ENCODE measurements at places on chromosomes 7 and 10.

- peak; percentile 17 for DNase-seq
Observed at GRCh38 chr10:72088889-72089575, 681 bp upstream of the SPOCK2 start.

DNA sequence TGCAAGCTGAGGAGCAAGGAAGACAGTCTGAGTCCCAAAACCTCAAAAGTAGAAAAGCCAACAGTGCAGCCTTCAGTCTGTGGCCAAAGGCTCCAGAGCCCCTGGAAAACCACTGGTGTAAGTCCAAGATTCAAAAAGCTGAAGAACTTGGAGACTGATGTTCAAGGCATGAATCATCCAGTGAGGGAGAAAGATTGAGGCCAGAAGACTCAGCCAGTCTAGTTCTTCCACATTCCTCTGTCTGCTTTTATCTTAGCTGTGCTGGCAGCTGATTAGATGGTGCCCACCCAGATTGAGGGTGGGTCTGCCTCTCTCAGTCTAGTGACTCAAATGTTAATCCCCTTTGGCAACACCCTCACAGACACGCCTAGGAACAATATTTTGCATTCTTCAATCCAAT is 20.1 kb upstream of the MDFIC start:
- DNase-seq = no peak

GRCh38 chr7:105531792-105532671 is at the start of gene RINT1:
Gene RINT1 (plus strand): TSS chr7:105532201. CDS start chr7:105532316, 115 bp downstream.
- DNase-seq = peak; percentile 83

DNA sequence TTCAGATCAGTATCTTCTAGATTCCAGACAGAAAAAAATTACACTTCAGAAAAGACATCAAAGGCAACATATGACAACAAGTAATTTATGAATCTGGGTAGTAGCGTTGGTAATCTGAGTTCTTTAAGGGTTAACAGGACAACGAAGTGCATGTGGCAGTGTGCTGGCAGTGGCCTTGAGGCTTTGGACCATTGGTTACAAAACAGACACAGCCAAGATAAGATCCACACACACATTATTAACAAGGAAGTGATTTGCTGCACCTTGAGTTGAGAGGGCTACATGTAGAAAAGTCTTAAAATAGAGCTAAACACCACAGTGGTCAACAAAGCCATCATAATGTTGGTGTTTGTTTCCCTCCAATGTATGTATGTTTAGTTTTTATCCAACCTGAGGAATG is 40.6 kb downstream of the AKR1D1 start:
- DNase-seq = no peak

DNA sequence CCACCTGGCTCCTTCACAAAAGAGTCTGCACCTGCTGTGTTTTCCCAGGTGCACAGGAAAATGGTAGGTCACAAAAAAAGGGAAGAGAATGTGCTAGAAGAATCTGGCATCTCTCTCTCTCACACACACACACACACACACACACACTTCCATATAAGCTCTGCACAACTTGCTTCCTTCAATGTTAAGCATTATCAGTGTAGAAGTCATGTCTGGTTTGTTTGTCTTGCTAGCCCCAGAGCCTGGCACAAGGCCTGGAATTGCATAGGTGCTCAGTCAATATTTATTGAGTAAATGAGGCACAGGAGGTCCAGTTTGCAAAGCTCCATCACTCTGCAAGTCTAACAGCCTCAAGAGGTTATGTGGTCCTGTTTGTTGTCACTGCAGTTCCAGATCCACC is 867.3 kb upstream of the AUTS2 start:
- no peak for DNase-seq

DNA sequence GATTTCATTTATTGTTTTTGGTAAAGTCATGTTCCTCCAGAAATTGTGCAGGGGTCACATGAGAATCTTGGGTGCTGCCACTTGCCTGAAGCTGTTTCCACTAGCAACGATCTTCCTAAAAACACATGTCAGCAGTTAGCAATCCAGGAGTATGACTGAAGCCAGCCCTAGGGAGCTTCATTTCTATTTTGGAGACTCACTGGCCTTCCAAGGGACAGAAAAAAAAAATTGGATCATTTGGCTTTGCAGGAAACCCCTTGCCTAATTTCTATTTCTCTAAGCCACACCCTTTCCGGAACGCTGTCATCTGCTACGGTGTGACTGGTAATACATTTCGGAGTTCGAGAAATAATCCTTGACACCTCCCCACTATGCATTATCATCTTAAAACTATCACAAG is 204.7 kb downstream of the TAX1BP1 start:
- DNase-seq = no peak

GRCh38 chr10:19986591-19986990 is 170.4 kb downstream of the PLXDC2 start:
- no peak for DNase-seq

DNA sequence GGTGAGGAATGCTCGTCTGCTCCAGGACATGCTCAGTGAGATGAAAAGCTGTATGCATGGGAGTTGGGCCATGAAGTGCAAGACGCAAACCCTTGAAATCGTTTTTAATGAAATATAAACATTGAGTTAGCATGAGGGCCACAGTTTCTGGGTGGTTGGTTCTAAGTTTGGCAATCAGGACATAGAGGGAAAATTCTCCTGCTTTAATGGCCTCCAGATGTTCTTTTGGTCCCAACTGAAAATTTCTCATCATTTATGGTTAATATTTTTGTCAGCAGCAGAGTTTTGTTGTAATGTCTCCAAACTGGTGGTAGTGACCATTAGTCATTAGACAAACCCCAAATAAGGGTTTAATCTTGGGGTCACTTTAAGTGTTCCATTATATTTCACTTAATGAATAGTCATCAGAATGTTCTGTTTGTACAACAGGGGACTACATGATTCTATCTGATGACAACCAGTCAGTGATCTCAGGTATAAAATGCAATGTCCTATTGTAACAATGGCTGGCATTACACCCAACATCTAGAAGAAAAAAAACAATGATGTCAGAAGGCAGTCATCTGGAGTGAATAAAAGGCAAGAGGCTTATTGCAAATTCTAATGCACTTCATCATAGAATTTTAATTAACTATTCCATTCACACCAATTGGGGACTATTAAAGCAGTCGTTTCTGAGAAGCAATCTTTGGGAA is 197.4 kb downstream of the JCAD start:
- no peak for DNase-seq

DNA sequence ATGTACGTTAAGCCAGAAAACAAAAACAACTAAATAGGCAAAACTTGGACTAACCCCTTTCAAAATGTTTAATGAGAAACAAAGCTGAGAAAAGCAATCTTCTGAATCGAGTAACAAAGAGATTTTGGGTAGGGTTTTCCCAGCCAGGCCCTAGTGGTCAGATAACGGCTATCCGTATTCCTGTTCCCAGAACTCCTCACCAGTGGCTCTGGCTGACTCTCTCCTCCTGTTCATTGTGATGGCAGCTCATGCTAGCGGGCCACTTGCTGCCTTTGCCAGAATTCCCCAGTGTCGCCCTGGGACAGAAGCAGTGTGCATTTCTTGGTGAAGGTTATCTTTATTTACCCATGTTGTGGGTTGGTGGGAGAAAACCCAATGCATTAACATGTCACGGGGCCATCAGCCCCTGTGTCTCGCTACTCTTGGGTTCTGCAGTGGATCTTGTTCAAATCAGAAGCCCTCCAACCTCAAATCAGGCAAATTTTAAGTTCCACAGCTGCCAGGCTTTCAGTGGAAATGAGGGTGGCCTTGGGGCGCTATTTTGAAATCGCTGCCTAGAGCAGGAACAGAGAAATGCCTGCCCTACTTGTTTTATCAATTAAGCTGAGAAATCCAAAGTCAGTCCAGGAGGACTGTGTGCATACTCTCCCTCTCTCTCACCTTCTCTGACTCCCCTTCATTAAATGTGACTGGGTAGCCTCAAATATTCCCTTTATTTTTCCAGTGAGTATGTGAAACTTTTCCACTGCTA is 164.5 kb upstream of the NPVF start:
- no peak for DNase-seq

DNA sequence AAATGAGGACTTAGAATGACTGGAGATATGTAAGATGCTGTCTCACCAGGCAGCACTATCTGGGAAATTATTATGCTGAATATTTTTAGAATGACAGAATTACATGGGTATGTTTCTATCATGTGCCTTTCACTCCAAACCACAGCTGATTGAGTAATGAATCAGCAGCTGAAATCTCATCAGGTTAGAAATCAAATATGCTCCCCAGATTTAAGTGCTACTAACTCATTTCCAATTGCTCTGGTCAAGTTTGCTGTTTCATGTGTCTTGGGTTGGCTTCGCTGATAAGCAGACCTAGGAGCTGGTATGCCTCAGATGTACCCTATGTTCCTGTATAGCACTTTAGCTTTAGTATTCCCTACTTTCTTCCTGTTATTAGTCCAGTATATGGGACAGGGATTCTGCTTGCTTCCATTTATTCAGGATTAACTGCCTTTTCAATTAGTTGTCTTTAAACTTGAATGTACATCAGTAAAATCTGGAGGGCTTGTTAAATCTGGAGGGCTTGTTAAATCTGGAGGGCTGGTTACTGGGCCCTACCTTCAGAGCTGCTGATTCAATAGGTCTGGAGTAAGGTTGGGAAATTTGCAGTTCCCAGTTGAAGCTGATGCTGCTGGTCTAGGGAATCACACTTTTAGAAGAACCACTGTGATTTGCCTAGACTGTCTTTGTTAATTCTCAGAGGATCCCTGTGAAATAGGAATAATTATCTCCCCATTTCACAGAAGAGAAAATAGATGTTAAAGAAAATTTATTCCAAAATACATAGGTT is 172.9 kb downstream of the DKK1 start:
- DNase-seq = no peak

GRCh38 chr10:124344931-124345330 is 73.8 kb downstream of the OAT start:
- no peak for DNase-seq

- no peak for DNase-seq
Observed at GRCh38 chr10:23869996-23870395, 338.9 kb upstream of the KIAA1217 start.

DNA sequence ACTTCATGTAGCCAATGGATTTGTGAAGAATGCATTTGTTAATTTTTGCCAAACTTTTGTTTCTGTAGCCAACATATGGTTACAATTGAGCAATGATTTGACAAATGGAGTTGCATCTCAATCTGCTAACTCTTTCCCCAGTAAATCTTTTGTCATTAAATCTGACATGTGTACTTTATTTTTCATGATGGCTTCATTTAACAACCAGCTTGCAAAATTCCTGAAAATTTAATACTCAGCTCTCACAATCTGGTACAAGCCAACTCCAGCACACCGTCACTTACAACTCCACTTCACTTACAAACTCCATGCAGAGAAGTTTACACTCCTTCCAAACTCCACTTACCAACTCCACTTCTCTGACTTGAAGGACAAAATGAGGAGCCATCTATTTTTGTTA is 26.5 kb upstream of the HIBADH start:
- no peak for DNase-seq

DNA sequence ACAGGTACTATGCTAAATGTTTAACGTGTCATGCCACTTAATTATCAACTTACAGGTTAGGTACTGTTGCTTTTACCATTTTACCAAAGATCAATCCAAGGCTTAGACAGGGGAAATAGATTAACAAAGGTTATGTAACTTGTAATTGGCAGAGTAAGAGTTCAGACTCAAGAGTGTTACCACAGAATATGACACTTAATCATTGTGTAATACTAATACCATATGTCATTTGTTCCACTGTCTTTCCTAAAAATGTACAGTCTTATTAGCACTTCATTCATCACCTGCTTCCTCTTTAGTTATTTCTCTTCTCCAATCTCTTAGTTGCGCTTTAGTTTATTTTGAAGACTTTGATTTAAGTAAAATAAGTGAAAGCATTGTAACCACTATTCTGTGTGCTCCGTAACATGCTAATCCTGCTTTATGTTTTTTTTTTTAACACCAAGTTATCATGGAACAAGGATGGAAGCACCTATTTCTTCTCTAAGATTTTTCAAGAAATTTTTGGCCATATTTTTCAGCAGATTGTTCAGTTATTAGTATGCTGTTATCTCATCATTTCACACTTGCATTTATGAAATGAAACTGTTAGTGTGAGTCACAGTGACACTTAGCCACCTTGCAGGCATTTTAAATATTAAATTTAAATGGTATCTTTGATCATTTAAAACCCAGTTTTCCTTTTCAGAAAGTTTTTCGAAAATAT is 197.3 kb downstream of the PHF14 start:
- DNase-seq = no peak

DNA sequence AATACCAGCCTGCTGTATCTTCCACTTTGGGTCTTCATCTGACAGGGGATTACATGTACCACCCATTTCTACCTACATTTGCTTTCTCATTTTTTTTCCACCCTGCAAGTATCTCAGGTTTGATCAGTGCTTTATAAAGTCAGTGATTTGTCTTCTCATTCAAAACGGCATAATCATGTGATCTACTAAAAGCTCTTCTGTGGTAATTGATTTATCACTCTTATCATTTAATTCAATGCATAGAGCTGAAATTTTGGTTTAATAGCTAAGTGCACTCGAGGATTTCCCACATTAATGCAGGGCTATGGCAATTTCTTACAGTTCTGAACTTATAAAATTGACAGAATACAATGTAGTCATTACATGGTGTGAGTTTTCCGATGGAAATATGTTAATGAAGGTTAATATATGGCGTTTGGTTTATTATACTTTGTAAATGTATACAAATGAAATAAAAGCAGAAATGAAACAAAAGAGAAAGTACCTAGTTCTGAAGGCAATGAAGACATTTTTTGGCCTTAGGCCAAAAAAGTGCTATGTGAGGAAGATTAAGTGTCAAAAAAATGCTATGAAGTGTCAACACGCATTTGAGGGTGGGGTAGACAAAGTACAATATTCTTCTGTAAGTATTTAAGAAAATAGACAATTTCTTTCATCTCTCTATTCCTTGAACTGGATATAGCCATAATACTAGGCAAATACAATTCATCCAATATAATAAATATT is 457.3 kb downstream of the ETV1 start:
- no peak for DNase-seq

DNA sequence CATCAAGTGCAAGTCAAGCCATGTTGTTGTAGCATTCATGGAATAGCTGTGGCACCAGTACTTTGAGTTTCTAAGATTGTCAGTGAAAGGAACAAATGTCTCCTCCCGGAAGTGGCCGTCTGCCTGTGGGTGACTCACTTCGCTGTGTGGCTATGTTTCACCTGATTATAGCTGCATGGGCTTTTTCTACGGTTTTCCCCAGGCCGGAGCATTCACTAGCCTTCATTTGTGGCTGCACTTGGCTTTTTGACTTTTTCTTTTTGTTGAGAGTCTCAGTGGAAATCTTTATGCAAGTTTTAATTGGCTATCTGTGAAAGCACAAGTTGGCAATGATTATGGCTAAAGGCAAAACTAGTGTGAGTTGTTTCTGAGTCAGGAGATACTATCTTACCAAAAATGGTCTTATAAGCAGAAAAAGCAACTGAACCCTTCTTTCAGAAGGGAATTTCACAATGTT is 35.0 kb downstream of the SRI start:
- DNase-seq = no peak

GRCh38 chr10:132984801-132985545 is 42.6 kb upstream of the CFAP46 start:
- DNase-seq = no peak

DNA sequence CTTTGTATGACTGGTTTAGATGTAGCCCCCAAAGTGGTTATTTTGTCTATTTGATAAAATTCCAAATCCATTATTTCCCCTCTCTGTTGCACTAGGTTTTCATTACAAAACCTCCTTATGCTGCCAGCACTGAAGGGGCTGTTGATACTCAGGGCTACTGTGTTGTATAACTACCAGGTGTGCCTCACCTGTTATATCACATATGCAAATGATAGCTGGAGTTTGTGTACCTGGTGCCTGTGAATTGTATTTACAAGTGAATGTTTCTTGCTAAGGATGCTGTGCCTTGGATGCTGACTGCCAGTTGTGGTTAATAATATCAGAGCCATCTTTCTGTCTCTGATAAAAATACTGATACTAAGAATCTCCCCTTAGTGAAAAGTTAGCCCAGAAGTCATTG is 84.8 kb upstream of the CCDC6 start:
- DNase-seq = no peak

All from stimulated activated CD8-positive, alpha-beta memory T cell treated with anti-CD3 and anti-CD28 coated beads, Interleukin-2, amount 100 ng/mL, for 1 hour (primary cell).